Inflammatory macrophage treated with lipopolysaccharide for 4 hours (primary cell): ENCODE measurements at places on chromosomes 11 and 22.

GRCh38 chr11:120573756-120574354 is 62.3 kb downstream of the GRIK4 start:
- DNase-seq = no peak

- DNase-seq = no peak
These were observed 7.1 kb downstream of the RCOR2 start for GRCh38 chr11:63909591-63910506.

- DNase-seq = no peak
These were observed 23.9 kb downstream of the KDM4D start for GRCh38 chr11:94997437-94997836.

- no peak for DNase-seq
These were observed 20.2 kb downstream of the NADSYN1 start for GRCh38 chr11:71472941-71473792.

DNA sequence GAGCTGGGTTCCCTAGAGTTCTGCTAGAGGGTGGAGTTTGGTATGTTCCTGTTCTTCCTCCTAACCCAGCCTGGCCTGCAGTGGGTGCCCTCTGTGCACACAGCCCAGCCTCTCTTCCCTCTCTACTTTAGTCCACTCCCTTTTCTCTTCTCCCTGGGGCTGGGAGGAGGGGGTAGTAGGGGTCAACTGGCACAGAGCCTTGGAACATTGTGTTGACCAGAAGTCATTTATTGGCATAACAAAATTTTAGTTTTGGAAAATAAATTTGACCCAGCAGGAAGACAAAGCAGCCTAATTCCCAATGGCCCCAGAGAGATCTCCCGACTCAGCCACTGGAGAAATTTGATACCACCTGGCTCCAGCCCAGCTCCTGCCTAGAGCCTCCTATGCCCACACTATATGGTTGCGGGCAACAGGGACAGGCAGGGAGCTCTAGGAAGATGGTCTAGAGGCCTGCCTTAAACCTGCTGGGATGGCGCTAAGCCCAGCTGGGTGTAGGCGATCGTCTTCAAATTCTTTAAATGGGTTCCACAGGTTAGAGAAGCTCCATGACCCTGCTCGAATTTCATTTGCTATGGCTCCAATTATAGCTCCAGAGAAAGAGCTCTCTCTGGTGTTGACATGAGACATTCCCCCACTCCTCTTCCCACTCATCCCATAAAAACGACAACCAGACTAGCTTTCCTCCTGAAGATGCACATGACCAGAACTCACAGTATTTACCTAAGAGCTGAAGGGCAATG is 9.9 kb downstream of the PCSK7 start:
- no peak for DNase-seq

GRCh38 chr11:125148743-125149142 is 15.8 kb upstream of the PKNOX2 start:
- DNase-seq = no peak

DNA sequence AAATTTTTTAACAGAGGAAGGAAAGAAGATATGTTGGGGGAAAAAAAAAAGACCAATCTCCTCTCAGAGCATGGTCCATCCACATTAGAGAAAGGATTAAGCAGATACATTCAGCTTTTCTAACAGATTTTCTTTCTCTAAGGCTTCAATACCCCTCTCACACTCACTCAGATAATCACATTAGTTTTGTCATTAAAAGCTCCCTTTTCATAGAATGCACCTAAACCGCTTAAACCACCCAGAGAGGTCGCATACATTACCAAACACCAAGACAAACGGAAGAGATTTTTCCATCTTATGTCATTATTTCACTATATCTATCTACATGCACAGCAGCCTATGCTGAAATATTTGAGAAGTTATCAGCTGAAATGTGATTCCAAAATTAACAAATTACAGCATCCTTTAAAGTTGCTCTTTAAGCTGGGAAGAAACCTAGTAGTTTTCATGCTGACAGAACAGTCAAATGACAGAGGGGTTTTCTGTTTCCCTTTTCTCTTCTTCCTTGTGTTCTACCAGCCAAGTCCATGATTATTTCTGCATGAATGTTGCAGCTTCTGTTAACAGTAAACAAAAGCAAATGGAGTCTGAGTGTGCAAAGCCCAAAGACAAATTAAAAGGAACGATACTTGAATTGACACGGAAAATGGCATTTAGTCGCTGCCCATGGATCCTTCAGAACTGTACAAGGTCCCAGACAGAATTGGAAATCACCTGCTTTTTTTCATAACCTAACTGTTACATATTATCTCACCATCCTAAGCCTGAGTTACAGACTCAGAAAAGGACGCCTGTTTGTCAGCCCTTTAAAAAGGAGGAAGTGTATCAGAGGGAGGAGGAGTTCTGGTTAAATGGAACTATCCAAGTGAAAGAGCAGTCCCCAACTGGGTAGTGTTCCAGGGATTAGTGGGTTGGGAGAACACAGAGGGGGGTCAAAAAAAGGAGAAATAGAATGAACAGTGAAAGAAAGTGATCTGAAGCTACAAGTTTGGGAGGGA is 54.6 kb downstream of the PRCP start:
- DNase-seq = peak; percentile 45

DNA sequence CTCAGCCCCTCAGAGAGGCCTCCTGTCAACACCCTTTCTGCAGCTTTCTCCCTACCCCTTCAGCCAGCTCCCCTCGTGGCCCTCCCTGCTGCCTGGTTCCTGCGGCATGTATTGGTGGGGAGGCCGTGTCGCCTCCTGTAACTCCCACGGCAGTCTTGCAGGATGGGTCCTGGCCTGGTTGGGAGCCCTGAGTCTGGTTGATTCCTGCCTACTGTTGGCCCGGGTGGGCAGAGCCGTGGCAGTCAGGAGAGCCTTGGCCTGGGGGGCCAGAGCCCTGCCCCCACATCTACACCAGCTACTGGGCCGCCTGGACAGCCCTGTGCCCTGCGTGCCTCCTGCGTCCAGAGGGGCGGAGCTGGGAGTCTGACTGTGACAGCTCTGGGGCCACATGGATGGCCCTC is 30.3 kb upstream of the GRAMD4 start:
- no peak for DNase-seq

DNA sequence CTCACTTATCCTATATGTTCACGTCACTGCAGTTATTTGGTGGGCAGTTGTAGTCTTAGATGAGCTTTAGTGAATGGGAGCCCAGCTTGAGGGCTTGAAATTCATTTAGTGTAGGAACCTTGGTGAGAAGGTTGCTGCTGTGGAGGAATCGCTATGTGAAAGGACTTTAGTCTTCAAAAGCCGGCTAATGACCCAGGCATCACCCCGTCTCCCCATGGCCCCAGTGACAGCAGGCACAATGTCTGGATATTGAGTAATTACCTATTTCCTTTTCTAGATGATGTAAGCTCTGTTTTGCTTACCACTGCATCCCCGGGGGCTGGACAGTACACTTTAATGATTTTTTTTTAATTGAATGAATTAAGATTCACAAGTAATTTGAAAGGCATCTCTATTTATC is 283.2 kb downstream of the ST3GAL4 start:
- DNase-seq = no peak

DNA sequence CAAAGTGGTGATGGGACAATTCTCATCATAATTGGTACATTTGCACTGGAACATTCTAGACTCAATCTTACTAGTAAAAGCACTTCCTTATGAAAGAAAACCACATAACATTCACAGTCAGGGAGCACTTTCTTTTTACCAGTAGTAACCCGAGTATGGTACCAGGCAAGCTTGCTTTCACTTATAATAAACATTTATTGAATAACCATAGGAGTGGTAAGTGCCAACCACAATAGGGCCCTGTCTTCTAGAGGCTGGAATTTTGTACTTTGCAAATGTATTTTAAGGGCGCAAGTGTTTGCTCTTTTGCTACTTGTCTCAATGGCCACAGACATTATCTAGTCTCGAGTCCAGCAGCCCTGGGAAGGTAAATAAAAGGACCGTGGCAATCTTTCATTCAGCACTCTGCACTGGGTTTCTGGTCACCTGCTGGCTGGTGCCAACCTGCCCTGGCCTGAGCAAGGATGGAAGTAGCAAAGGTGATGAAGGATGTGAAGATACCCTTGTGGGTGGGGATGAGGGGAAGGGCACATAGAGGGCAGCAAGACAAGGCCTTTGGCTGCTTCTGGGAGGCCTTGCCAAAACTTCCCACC is 24.2 kb downstream of the C22orf31 start:
- DNase-seq = no peak
